ENCODE measurements at places on chromosomes 7 and 10. TPM values are rescaled to one million over a fixed set of nuclear protein-coding genes. Genes with fewer than 3 reads are reported as not detected.

- no peak overlapping the region for H3K27ac ChIP-seq
- H3K4me3 ChIP-seq = no peak overlapping the region
- H3K36me3 ChIP-seq = no peaks in the 10 kb centered on the region
Observed at GRCh38 chr10:52701647-52702046, 70.9 kb downstream of the MBL2 start.

- H3K4me3 ChIP-seq = no peak overlapping the region
- no peak overlapping the region for H3K27ac ChIP-seq
- peaks cover 7% of the 10 kb centered on the region for H3K4me1 ChIP-seq
- DNase-seq = no peak
- no peaks in the 10 kb centered on the region for H3K36me3 ChIP-seq
Observed at GRCh38 chr7:102889851-102890250, 22.9 kb upstream of the LRRC17 start.

GRCh38 chr7:48643431-48644013, 280.8 kb upstream of the CDC14C start:
- DNase-seq = no peak
- no peaks in the 10 kb centered on the region for H3K36me3 ChIP-seq
- no peaks in the 10 kb centered on the region for H3K27me3 ChIP-seq
- no peak overlapping the region for H3K4me3 ChIP-seq
- H3K27ac ChIP-seq = no peak overlapping the region
- no peaks in the 10 kb centered on the region for H3K4me1 ChIP-seq

The HGF gene
- total RNA-seq = 5.0 TPM

The NANOS1 gene
- 2.5 TPM for total RNA-seq

All from testis (tissue), 5 donors.